ENCODE measurements at places on chromosomes 3 and 15.

DNA sequence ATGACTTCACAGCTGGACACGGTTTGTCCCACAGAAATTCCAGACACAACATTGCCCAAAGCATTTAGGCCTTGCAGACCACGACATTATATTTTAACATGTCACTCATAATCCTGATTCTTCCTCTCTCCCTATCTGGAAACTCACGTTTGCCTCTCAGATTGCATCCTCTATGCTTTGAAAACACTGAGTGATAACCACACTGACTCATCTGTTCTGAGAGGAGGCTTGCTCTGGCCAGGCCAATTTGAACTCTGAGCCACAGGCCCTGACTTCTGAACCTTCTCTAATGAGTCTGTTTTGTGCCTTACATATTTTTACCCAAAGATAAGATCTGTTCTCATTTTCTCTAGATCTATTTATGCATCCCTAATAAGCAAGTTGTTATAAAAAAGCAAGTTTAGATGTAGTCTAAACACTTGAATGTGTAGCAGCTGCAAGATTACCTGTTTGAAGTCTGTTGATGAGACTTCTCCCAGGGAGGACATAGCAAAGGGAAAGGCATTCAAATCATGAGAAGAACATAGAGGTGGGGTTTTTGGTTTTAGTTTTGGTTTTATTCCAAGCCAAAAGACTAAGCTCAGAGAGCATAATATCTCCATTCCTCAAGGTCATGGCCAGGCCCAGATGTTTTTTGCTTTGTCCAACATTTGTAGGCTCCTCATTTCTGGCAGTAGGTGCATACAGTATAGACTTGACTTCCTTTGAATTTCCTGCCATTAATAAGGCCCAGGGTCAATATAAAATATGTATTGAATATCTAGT lies 234.4 kb upstream of the LRTM1 start:
- H3K36me3 ChIP-seq, result no peaks in the 10 kb centered on the region
- H3K4me3 ChIP-seq, result no peak overlapping the region
- no peak overlapping the region for H3K27ac ChIP-seq
- no peaks in the 10 kb centered on the region for H3K4me1 ChIP-seq
- DNase-seq, result no peak

DNA sequence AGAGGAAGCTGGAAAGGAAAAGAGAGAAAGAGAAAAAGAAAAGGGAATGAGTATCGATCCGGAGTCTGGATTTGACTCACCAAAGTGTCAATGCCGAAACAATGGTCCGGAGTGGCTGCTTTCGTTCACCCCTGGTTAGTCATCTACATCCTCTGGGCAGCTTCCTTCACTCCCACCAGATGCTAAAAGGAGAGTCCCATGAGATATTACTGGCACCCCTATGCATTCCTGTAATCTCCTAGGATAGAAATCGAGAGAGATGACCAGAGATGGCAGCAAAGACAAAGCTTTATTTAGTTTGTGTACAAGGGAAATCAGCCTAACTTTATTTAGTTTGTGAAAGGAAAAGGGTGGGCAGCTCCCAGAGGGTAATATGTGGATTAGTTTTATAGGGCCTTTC lies 622.2 kb downstream of the ZPLD1 start:
- H3K27ac ChIP-seq, result no peak overlapping the region
- H3K36me3 ChIP-seq, result no peaks in the 10 kb centered on the region
- H3K4me3 ChIP-seq, result no peak overlapping the region
- H3K4me1 ChIP-seq, result peaks cover 4% of the 10 kb centered on the region
- no peaks in the 10 kb centered on the region for H3K27me3 ChIP-seq

GRCh38 chr15:35439291-35439690 lies 106.7 kb downstream of the DPH6 start:
- DNase-seq, result no peak
- no peaks in the 10 kb centered on the region for H3K36me3 ChIP-seq
- no peak overlapping the region for H3K4me3 ChIP-seq
- H3K4me1 ChIP-seq, result no peaks in the 10 kb centered on the region
- no peaks in the 10 kb centered on the region for H3K27me3 ChIP-seq

DNA sequence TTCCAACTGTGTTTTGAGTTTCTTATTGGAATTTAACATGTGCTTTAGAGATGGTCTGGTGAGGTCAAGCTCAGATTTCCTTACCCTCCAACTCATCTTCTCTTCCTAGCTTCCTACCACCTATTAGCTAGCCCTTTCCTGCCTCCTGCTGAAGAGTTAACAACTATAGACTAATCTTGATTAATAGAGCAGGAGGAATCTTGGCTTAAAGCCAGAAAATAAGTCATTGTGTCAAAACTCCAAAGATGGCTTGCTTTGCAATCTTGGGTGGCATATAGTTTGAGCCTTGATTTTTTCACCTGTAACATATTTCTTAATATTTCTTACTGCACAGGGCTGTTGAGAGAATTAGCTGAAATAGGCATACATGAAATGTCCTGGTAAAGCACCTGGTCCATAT lies 27.3 kb downstream of the BCL2L10 start:
- no peaks in the 10 kb centered on the region for H3K27me3 ChIP-seq
- no peaks in the 10 kb centered on the region for H3K36me3 ChIP-seq
- no peak overlapping the region for H3K4me3 ChIP-seq
- DNase-seq, result no peak

GRCh38 chr3:140686948-140687347 lies 9.1 kb downstream of the TRIM42 start:
- no peaks in the 10 kb centered on the region for H3K36me3 ChIP-seq
- no peak overlapping the region for H3K4me3 ChIP-seq
- H3K27me3 ChIP-seq, result no peaks in the 10 kb centered on the region
- no peaks in the 10 kb centered on the region for H3K4me1 ChIP-seq
- no peak overlapping the region for H3K27ac ChIP-seq
- DNase-seq, result no peak

GRCh38 chr15:72406936-72407335 lies 8.8 kb downstream of the TMEM202 start:
- no peaks in the 10 kb centered on the region for H3K4me1 ChIP-seq
- no peaks in the 10 kb centered on the region for H3K27me3 ChIP-seq
- H3K27ac ChIP-seq, result no peak overlapping the region
- DNase-seq, result no peak
- no peak overlapping the region for H3K4me3 ChIP-seq
- H3K36me3 ChIP-seq, result no peaks in the 10 kb centered on the region

GRCh38 chr3:129890891-129891290 lies 2.6 kb downstream of the TMCC1 start:
- H3K4me1 ChIP-seq, result peaks cover 45% of the 10 kb centered on the region
- peak overlapping the region; percentile 26 for H3K27ac ChIP-seq
- no peak for DNase-seq
- no peak overlapping the region for H3K4me3 ChIP-seq
- H3K27me3 ChIP-seq, result no peaks in the 10 kb centered on the region
- no peaks in the 10 kb centered on the region for H3K36me3 ChIP-seq

- no peak for DNase-seq
- H3K4me1 ChIP-seq, result no peaks in the 10 kb centered on the region
- H3K4me3 ChIP-seq, result no peak overlapping the region
- H3K27ac ChIP-seq, result no peak overlapping the region
- H3K36me3 ChIP-seq, result no peaks in the 10 kb centered on the region
- H3K27me3 ChIP-seq, result no peaks in the 10 kb centered on the region
These were observed 230.8 kb upstream of the TBC1D5 start for GRCh38 chr3:17972959-17973906.

GRCh38 chr3:187678726-187679268 lies 8.6 kb upstream of the SST start:
- H3K4me3 ChIP-seq, result no peak overlapping the region
- no peak overlapping the region for H3K27ac ChIP-seq
- peaks cover 22% of the 10 kb centered on the region for H3K27me3 ChIP-seq
- DNase-seq, result peak; percentile 22

- H3K4me3 ChIP-seq, result no peak overlapping the region
- H3K4me1 ChIP-seq, result no peaks in the 10 kb centered on the region
- H3K27ac ChIP-seq, result no peak overlapping the region
- H3K27me3 ChIP-seq, result no peaks in the 10 kb centered on the region
- DNase-seq, result no peak
These were observed 21.5 kb upstream of the CPNE9 start for GRCh38 chr3:9682096-9682495.

- no peaks in the 10 kb centered on the region for H3K36me3 ChIP-seq
- H3K4me1 ChIP-seq, result no peaks in the 10 kb centered on the region
- DNase-seq, result no peak
- H3K27me3 ChIP-seq, result no peaks in the 10 kb centered on the region
These were observed 169.2 kb downstream of the ROBO1 start for GRCh38 chr3:79598594-79598993.

- H3K27me3 ChIP-seq, result no peaks in the 10 kb centered on the region
- DNase-seq, result no peak
- H3K4me1 ChIP-seq, result no peaks in the 10 kb centered on the region
- H3K36me3 ChIP-seq, result no peaks in the 10 kb centered on the region
- no peak overlapping the region for H3K27ac ChIP-seq
These were observed 18.5 kb upstream of the EPHB1 start for GRCh38 chr3:134776518-134776917.

DNA sequence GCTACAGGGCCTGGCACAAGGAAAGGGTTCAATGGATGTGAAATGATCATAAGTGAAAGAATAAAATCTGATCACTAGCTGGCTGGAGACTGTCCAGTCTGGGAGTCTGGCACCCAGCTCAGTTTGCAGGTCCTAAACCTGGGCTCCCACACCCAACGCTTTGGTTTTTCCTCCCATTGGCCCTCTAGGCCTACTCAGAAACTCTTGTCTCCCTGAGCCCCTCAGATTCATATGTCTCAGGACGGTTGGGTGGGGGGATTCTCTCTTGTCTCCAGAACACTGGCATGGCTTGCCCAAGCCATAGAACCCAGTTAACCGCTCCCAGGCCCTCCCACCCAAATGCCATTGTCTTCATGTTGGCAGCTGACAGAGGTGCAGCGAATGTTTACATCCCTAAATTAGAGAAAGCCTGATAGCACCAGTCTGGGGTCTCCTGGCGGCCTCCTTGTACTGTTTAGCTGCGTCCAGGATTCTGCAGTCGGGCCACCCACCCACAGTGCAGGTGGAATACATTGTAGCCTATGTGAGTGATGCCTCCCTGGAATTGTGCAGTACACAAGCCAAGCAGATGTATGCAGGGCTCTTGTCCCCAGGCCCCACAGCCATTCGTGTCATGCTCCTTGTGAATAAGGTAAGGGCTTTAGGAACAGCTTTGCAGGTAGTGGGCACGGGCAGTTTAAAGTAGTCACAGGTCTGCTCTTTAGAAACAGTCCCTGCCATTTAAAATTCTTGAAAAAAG lies 266.3 kb downstream of the XXYLT1 start:
- DNase-seq, result no peak
- H3K4me3 ChIP-seq, result no peak overlapping the region
- no peak overlapping the region for H3K27ac ChIP-seq
- H3K36me3 ChIP-seq, result no peaks in the 10 kb centered on the region
- no peaks in the 10 kb centered on the region for H3K27me3 ChIP-seq

GRCh38 chr3:29280404-29281093 lies at the start of gene RBMS3:
TSS of gene RBMS3 (plus strand) at chr3:29281071.
- H3K27me3 ChIP-seq, result no peaks in the 10 kb centered on the region
- no peaks in the 10 kb centered on the region for H3K36me3 ChIP-seq
- peak within 1 kb of the TSS; percentile 76 for H3K27ac ChIP-seq
- H3K4me3 ChIP-seq, result peak within 1 kb of the TSS; percentile 51

GRCh38 chr3:158845765-158846350 lies 44.0 kb downstream of the MFSD1 start:
- no peaks in the 10 kb centered on the region for H3K27me3 ChIP-seq
- H3K36me3 ChIP-seq, result no peaks in the 10 kb centered on the region
- H3K4me3 ChIP-seq, result no peak overlapping the region
- no peak for DNase-seq

DNA sequence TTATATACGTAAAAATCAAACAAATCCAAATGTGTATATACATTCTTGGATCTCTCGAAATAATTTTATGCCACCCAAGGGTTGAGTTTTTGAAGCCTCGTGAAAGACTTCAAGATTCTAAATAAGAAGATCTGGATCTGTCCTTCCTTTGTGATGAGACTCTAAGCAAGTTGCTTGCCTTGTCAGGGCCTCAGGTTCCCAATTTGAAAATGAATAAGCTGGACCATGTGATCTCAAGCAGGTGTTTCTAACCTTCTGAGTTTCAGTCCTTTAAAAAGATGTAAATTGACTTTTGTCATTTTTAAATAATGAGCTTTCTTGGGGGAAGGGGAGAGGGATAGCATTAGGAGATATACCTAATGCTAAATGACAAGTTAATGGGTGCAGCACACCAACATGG lies 137.1 kb downstream of the P3H2 start:
- peaks cover 8% of the 10 kb centered on the region for H3K4me1 ChIP-seq
- no peaks in the 10 kb centered on the region for H3K27me3 ChIP-seq
- H3K4me3 ChIP-seq, result no peak overlapping the region
- DNase-seq, result no peak
- H3K36me3 ChIP-seq, result no peaks in the 10 kb centered on the region

DNA sequence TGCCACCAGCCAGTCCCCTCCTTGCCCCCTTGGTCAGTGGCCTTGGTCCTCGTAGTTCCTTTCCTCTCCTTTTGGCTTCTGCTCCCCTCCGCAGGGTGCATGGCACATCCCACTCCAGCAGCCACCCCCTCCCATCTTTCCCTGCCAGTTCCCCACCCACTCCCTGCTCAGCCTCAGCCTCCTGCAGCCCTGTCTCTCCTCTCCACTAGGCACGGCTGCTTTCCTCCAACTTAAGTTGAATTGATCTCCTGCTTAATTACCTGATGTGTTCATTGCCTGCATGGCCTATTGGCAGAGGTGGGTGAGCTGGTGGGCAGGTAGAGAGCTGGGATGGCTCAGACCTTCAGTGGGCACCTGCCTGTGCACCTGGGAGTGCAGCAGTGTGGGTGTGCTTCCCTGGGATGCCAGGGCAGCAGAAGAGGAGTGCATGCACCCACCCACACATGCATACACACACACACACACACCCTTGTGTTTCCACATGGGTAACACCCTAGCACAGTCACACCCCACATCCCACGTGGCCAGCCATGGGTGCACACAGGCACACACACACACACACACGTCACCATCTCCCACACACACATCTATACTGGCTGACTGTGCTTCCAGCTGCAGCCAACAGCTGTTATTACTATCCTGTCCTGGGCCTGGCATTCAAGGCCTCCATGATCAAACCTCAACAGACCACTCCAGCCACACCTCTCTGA lies 30.9 kb downstream of the C3orf18 start:
- no peaks in the 10 kb centered on the region for H3K27me3 ChIP-seq
- H3K27ac ChIP-seq, result no peak overlapping the region
- H3K4me3 ChIP-seq, result no peak overlapping the region
- no peaks in the 10 kb centered on the region for H3K36me3 ChIP-seq
- no peaks in the 10 kb centered on the region for H3K4me1 ChIP-seq

- H3K27ac ChIP-seq, result no peak overlapping the region
- no peaks in the 10 kb centered on the region for H3K36me3 ChIP-seq
- DNase-seq, result no peak
- no peaks in the 10 kb centered on the region for H3K27me3 ChIP-seq
- H3K4me3 ChIP-seq, result no peak overlapping the region
These were observed 522.2 kb downstream of the SOX2 start for GRCh38 chr3:182233957-182234356.

DNA sequence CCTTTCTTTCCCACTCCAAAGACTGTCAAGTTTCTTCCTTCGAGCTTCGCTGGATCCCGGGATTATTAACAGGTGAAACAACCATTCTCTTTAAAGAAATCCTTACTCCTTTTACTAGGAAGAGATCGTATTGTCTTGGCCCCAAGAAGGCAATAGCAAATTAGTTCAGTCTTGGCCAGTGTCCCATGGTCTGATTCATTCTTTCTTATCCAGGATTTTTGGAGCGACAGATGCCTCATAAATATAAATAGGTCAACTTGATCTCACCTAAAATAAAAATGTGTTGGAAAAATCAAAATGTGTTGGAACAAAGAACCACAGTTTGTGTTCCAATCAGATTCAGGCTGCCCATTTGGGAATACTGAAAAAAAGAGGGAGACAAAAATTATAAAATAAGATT lies 140.1 kb upstream of the TMEM108 start:
- H3K27ac ChIP-seq, result no peak overlapping the region
- no peaks in the 10 kb centered on the region for H3K36me3 ChIP-seq
- H3K4me3 ChIP-seq, result no peak overlapping the region
- H3K27me3 ChIP-seq, result no peaks in the 10 kb centered on the region
- DNase-seq, result no peak
- H3K4me1 ChIP-seq, result no peaks in the 10 kb centered on the region
